Substantia nigra (tissue), 51 donors: ENCODE measurements at places on chromosomes 3 and 15.

- DNase-seq = no peak
These were observed 34.2 kb upstream of the SKIL start for GRCh38 chr3:170323331-170323730.

DNA sequence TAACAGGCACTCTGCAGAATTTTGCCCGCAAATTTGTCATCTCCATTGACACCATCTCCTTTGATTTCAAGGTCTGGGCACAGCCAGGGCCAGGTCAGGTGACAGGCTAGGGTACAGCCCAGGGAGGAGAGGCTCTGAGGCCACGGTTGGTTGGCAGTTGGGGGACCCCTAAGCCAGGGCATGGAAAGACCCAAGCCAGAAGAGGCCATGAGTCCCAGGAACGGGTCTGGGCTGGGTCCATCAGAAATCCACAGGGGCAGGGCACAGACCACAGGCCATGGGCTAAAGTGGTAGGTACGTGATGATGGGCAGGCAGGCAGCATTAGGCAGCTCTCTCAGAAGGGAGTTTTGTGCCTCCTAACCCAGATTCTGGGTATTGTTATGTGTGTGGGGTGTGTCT, 45.8 kb downstream of the SEMA3G start:
- DNase-seq = no peak

DNA sequence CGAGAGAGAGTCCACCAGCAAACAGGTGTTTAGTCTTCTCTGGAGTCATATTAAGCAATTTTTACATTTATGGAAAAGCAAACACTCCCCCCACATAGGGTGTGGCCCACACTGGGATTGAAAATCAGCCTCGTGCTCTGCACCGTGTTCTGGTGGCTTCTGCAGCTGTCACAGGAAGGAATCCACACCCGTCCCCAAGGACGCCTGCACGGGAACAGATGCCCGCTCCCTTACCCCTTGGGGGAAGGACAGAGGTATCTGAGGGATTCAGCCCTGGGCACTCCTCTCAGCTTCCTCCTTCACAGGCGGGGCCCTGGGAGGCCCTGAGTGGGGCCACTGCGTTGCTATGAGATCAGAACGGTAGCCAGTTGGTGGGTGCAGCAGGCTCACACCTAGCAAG, 27.8 kb downstream of the LIPC start:
- no peak for DNase-seq

- no peak for DNase-seq
These were observed 14.3 kb upstream of the FBXL22 start for GRCh38 chr15:63582718-63583426.
